ENCODE measurements at places on chromosomes 5 and 9.

DNA sequence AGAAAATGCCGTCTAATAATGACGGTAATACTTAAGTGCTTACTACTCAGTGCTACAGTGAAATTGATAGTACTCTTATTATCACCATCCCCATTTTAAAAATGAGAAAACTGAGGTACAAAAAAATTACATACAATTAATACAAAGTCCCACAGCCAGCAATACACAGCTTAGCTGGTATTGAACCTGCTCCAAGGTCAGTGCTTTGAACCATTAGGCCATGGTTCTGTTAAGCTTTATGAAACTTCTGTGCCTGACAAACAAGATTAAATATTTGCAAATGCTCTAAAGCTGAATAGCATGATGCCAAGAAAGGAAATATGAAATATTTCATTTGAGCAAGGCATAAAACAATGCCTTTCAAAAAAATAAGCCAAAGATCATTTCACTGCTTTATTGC, 357.2 kb downstream of the ARRDC3 start:
- no peak for DNase-seq

GRCh38 chr5:179504600-179505396, 45.6 kb upstream of the RUFY1 start:
- no peak for DNase-seq

GRCh38 chr5:5497152-5497788, 74.8 kb downstream of the ICE1 start:
- DNase-seq, result peak; percentile 17

DNA sequence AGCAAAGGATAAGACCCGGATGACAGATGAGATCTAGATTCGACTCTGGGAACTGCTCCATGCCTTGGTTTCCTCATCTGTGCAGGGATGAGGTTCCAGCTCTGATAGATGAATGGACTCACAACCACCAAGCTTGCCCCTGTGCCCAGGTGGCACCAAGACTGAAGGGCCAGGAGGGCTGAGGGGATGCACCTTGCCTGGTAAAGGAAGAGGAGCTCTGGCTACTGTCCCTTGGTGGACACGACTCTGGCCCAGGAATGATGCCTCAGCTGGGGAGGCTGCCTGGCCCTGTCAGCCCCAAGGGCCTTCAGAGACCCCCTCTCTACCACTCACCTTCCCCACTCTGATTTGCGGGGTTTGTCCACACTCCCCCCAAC, 24.9 kb upstream of the ANXA6 start:
- no peak for DNase-seq

- no peak for DNase-seq
These were observed 266.6 kb downstream of the CD180 start for GRCh38 chr5:66929995-66930394.

DNA sequence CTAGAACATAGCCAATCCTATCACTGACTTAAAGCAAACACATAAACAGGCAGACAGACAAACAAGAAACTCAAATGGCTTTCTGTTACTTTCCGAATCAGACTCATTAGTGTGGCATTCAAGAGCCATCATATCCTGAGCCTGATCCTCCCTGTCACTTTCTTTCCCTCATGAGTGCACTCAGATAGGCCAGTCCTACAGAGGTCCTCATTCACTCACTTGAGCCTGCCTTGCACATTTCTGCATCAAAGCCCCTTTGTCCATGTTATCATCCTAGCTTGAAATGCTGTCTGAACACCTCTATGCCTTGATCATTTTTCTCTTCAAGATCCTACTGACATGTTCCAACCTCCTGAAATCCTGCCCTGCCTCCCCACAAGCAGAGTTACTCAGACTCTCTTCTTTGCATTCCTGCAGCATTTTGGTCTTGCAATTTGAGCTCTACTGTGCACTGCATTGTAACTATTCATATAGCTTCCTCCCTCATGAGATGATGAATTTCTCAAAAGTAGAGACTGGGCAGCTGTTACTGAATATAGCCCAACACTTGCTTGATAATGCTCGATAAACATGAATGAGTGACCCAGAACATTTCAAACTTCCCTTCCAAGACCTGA, 126.9 kb downstream of the PALM2AKAP2 start:
- no peak for DNase-seq

- no peak for DNase-seq
These were observed 8.2 kb upstream of the RPS14 start for GRCh38 chr5:150457562-150458240.
